Ascending aorta (tissue), 2 donors: ENCODE measurements at places on chromosomes 16 and 17.
A peak's percentile ranks its signal among the peaks of the same experiment; 100 is the strongest.

GRCh38 chr17:62807812-62808575 lies at the start of gene MARCHF10:
TSS of gene MARCHF10 (minus strand) at chr17:62808314. CDS start at chr17:62801735, 6,579 bp downstream.
- no peak for DNase-seq

DNA sequence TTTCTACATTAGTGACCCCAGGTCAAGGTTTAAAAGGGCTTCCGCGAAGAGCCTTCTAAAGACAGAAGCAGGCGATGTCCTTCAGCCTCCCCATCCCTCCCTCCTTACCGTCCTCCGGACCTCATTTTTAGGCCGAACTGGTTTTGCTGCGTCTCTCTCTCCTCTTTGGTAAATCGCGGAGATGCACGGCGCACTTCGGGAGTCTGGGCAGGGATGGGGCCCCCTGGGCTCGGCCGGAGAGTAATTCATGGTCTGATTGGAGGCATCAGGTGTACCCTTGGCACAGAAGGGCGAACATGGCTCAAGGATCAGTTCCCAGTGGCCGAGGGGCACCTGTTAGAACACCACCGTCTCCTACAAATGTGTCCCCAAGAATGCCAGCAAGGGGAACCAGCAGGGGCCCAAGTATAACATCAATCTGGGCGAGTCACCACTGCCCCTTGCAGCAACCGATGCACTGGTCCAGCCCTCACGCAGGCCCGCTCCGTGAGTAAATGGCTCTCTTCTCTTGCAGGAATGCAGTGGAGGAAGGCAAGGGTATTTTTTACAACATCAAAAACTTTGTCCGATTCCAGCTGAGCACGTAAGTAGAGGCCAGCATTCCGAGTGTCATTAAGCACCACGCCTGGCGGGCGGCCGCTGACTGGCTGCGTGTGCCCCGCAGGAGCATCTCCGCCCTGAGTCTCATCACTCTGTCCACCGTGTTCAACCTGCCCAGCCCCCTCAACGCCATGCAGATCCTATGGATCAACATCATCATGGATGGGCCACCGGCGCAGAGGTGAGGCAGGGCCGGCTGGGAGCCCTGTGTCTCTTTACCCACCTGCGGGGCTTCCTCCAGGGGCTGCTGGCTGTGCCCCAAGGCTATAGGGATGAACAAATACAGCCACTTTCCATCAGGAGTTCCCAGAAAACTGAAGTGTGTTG lies 45.6 kb downstream of the MEAK7 start:
- DNase-seq: no peak

GRCh38 chr16:68936736-68937631 lies 93.7 kb downstream of the TANGO6 start:
- DNase-seq: no peak

DNA sequence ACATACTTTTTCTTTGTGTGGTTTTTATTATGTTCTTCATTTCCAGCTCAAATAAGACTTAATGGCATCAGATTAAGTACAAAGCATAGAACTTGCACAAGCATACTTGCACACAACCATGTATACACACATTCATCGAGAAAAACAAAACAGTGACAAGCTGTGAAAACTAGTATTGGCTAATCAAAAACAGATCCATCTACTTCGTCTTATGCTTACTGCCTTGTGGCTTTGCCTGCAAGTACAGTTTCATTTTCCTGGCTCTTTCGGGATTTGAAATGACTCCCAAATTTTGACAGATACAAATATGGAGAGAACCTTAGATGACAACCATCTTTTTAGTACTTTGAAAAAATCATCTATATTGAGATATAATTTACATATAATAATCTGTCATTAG lies 338.3 kb downstream of the BCAS3 start:
- DNase-seq: no peak

- DNase-seq: no peak
Measured at GRCh38 chr16:88957887-88958577, 19.0 kb downstream of the CBFA2T3 start.

DNA sequence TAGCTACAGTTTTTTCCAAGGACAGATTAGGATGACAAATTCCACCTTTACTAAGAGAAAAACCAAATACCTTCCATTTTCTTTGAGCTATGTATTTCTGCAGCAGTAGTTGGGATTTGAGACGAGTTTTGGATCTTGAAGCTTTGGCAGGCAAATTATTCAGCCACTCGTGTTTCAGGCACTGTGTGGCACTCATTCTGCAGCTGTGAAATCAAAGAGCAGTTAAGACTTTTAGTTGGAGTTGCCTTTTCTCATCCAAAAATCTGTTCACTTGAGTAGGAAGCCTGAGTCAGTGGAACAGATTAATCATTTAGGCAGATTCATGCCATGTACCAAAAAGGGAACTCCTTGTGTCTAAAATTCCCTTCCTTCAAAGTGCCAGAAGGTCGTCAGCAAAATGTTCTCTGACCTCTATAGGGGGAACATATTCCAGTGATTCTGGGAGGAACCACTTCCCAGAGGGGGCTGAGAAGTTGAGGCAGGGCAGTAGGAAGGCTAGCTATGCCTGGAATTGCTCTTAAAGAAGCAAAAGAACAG lies 20.1 kb downstream of the ORC6 start:
- DNase-seq: no peak

DNA sequence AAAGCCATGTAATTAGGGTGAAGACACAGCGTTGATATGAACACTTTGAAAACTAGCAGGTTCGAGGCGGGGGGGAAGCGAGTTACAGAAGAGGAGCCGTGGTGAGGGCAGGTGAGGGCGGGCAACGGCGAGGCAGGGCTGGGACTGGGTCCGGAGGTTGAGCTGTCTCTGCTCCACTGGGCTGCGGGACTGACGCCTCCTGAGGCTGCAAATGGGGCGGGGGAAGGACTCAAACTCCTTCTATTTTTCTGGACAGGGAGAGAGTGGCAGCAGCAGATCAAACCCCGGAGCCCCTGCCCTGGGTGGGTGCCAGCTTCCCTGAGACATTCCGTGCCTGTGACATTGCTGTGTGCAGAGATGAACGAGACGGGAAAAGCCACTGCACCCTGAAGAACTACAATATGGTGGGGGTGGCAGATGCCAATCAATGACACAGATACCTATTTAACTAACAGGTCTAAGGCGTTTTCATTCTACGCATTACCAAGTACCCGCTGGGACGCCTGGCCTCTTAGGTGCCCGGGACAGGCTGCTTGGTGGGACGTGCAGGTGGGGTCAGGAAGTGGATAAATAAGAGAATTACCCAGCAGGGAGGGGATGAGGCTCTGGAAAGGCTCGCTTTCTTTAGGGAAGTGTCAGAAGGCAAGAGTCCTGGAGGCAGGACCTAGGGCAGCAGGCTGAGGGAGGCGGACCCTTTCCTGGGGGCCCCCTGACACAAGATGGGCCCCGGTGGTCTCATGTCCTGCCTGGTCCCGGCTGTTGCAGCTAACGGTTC lies 30.4 kb downstream of the RPH3AL start:
- DNase-seq: no peak

GRCh38 chr17:17467720-17468119 lies 9.1 kb upstream of the MED9 start:
- DNase-seq: no peak

DNA sequence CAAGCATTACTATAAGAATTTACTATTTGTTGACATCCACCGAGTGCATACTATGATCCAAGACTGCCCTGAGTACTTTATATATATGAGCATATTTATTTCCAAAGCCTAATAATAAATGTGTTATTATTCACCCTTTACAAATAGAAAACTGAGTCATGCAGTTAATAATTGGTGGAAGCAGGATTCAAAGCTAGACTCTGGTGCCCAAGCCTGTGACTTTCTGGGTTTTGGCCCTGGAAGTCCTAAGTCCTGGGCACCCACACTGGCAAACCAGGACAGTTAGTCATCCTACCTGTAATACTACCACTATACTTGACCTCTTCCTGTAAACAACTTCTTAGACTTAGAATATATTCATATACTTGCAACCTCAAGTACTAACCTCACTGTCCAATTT lies 257.4 kb upstream of the IRX5 start:
- DNase-seq: no peak

GRCh38 chr16:27314161-27314723 lies 468 bp downstream of the IL4R start:
- peak; percentile 48 for DNase-seq

GRCh38 chr16:79404571-79404970 lies 196.0 kb downstream of the MAF start:
- DNase-seq: no peak

GRCh38 chr16:29678691-29679267 lies at the start of gene QPRT:
TSS of gene QPRT (plus strand) at chr16:29679180. CDS start at chr16:29679198, 18 bp downstream.
- no peak for DNase-seq

DNA sequence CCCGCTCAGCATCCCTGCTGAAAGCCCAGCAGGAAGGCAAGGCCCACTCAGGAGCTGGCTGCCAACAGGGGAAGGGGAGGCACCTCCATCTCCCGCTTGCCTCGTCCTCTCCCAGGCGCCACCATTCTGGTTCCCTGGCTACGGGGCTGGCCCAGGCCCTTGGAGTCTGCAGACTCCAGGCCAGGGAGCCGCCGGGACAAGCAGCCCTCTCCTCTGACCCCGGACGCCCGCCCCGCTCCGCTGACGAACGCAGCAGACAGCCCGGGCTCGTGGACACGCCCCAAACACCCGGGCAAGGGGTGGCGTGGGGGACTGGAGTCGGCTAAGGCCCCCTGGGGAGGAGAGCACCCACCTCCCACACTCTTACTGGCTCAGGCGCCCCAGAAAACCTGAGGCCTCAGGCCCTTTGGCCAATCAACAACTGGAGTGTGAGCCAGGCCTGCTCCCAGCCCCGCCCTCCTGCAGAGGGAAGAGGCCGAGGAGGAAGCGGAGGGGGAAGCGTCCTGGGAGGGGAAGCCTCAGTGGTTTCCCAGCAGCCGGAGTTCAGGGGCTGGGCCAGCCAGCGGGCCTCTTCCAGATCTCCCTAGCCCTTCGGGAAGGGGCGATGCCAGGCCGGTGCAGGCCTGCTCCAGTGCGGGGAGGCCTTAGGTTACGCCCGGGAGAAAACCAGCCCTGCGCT lies 4.2 kb downstream of the MNT start:
- DNase-seq: peak; percentile 92

DNA sequence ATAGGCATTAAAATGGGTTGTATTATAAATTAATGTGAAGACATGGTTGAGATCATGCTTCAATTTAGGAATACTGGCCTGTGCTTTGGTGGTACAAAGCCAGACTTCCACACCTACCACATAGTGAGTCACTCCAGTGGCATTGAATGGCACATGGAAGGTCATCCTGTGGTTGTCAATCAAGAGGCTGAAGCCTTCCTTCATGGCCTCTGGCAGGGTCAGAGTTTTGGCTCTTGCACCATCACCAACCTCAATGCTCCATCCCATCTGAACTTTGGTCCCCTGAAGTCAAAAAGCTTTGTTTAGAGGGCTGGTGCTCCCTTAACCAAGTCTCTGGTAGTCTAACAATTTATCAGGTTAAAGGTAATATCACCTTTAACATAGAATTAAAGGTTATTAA lies 6.1 kb downstream of the ZP2 start:
- no peak for DNase-seq

DNA sequence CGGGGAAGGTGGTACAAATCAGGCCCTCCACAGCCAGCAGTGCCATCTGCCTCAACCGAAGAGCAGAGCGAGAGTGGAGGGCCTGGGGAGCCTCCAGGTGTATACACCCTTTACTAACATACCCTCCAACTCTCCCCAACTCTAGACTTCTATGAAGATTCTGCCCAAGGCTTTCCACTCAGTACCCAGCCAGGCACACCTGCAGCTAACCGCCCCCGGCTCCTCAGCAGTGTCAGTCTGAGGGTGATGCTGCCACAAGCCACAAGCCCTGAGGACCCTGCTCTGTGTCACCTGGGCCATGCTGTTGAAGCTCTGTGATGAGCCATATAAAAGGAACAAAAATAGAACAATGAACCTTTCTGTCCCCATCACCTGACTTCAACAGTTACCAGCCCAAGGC lies 3.8 kb downstream of the CENPV start:
- no peak for DNase-seq

DNA sequence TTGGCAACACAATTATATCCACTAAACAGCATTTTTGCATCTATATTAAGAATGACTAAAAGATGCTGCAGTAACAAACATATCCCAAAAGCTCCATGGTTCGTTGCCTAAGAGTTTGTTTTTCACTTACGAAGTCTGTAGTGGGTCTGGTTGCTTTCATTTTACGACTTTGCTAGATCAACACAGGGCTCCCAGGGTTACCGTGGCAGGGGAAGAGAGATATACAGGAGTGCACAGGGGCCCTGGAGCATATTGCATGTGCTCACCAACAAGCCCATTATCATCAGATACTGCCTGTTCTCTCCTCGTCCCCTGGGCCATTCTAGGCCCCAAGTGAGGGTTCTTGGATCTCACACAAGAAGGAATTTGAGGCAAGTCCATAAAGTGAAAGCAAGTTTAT lies 3.1 kb upstream of the MMP2 start:
- no peak for DNase-seq

DNA sequence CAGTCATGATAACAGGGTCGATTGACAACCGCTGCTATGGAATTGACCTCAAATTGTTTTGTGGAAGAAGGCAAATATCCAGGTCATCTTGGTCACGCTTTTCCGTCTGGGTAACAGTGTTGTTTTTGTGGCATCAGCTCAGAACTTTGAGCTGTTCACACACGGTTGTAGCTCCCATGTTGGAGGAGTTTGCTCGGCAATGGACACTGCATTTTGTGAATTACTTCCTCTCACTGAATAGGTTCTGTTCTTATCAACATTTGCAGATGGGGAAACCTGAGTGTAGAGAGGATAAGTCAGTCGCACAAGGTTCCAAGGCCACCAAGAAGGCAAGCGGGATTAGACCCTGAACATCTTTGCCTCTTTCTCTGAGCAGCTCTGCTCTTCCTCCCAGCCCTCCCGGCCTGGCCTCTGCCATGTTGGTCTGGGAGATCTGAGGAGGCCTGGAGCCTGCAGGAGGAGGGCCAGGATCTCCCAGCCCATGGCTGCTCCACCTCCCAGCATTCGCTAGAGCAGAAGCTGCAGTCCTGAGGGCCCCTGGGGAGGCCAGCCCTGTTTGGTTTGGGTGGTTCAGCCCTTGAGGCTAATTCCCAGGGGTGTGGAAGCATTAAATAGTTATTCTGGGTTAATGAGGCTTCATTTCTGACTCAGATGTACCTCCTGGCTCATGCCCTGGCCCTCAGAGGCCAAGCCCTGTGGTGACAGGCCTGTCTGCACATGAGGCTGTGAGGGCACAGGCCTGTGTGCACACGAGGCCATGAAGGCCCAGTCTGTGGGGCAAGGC lies 154.1 kb upstream of the PLCG2 start:
- DNase-seq: no peak

- DNase-seq: no peak
Measured at GRCh38 chr16:15990902-15991301, 41.5 kb downstream of the ABCC1 start.

- no peak for DNase-seq
Measured at GRCh38 chr16:23673971-23674614, 4.6 kb upstream of the PLK1 start.

- DNase-seq: no peak
Measured at GRCh38 chr17:33802349-33803198, 452.5 kb upstream of the CCL2 start.

DNA sequence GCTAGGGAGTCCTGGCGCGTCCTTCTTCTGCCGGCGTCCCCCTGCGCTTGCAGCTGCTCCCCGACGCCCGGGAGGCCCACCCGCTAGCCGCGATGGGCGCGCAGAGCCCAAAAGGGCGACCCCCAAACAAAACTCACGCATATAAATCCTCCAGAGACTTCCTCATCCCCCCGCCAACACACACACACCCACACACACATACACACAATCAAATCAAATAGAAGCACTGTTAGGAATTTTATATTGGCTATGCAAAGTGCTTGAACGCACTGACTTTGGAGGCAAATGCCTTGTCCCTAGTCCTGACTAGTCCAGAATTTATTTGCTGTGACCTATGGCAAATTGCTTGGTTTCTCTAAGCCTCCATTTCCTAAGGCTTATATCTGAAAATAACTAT lies 23.8 kb upstream of the CRYM start:
- DNase-seq: no peak
